ENCODE measurements at places on chromosomes 1 and 21.

DNA sequence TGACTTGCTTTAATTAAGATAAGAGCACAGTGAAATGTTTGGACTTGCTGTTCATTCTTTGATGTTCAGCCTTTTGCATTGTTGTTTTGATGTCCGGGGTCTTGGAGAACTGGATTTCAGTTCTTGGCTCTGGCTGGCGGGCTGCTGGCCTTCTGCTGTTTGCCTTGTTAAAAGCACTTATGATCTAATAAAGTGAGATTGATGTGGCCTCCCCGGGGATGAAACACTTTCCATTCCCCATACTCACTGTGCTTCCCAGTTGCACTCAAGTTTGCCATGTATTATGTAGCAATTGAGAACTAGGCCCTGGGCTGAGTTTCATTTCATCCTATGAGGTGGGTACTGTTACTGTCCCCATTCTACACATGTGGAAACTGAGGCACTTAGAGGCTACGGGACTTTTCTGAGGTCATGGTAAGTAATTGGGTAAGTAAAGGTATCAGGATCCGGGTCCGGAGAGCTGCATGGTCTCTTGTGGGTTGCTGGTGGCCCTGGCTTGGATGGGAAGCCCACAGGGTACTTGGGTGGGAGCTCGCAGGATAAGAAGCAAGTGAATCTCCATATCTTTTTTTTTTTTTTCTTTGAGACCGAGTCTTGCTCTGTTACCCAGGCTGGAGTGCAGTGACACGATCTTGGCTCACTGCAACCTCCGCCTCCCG, 127.7 kb upstream of the ZBTB40 start:
- DNase-seq: no peak

DNA sequence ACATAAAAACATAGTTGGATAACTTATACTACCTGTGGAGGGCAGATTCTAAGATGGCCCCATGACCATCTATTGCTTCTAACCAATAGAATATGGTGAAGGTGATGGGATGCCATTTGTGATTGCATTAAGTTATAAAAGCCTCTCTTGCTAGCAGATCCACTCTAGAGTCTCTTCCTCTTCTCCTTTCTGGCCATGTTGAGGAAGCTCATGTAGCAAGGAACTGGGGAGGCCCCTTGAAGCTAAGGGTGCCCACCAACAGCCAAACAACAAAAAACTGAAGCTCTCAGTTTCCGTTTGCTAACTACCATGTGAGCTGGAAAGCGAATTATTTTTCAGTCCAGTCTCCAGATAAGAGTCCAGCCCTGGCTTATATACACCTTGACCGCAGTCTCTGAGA, 16.0 kb upstream of the AGO1 start:
- no peak for DNase-seq

- no peak for DNase-seq
Observed at GRCh38 chr1:234564035-234565029, 45.6 kb downstream of the IRF2BP2 start.

GRCh38 chr1:185567440-185567839, 166.8 kb upstream of the HMCN1 start:
- DNase-seq: no peak

GRCh38 chr1:173042806-173043205, 7.9 kb downstream of the TNFSF18 start:
- peak; percentile 6 for DNase-seq

- DNase-seq: peak; percentile 93
Observed at GRCh38 chr1:43545695-43546387, 15.2 kb downstream of the PTPRF start.

DNA sequence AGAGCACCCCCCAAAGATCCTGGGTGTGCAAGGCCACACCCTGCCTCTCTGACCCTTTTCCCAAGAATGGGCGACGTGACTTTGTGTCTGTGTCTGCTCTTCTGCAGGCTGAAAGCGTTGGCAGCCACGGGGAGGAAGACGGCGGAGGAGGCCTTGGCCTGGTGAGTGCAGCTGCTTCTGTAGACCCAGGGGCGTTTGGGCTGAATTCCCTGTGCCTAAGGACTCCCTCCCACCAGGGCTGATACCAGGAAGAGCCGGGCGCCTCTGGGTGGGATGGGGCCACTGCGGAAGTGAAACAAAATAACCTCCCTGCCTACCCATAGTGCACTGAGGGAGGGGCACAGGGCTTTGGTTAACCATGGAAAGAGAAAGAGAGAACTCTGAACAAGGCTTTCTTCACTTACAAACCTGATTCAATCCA, 2.5 kb downstream of the UBASH3A start:
- DNase-seq: no peak

GRCh38 chr1:27971674-27972073, 11.9 kb downstream of the XKR8 start:
- no peak for DNase-seq

DNA sequence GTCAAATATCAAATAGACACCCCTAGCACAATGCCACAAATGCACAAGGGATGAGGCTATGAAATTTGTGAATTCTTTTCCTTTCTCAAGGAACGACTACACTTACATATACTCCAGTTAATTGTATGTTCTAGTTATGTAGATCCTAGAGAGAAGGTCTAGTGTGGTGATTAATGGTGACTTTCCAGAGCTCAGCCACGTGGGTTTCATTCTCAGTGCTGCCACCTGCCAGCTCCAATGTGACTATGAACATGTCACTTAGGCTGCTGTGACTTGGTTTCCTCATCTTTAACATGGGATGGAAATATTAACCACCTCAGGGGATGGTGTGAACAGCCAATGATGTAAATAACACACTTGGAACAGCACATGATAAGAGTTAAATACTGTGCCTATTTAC, 138.3 kb downstream of the APP start:
- no peak for DNase-seq

DNA sequence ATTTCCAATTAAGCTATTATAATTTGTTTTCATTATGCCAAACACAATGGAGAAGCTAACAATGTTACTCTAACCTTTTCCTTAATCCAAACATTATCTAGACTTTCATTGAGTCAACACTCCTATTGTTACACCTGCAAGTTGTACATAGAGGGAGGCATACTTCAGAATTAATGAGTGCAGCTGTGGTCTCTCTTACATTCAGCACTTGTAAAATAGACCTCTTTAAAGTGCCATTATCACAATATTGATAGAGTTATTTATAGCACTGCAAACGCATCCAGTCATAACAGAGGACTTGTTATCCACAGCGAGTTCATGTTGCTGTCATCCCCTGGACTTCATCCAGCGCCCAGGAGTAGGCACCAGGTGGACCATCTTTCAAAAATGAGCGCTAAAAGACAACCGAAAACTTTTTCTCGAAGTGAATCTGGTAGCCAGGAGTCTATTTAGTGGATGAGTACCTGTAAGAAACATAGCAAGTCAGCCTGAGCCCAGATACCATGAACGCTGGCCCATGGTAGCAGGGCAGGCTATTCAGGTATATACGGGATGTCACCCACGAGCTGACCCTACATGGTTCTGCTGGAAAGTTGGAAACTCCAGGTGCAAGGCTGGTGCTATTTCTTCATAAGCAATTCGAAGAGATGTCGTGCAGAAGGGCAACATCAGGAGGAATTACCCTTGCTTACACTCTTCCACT, 70.6 kb upstream of the NFIA start:
- no peak for DNase-seq

GRCh38 chr1:36389999-36390398, 4.3 kb upstream of the STK40 start:
- DNase-seq: no peak

DNA sequence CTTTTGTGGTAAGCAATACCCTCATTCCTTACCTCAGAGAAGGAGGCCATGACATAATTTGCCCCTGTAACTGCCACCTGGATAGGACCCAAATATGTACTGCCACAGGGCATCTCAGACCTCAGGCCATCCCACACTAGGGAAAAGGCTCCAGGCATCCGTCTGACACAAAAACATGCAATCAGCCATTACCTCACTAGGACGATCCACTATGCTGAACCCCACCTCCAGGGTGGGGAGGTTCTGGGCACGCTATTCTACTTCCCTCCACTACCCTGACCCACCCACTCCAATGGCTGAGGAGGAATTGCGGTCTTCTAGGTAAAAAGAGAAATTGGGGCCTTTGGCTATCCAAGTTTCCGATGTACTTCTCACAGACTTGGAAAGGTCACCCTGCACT, 53.6 kb downstream of the ERI3 start:
- DNase-seq: no peak

- no peak for DNase-seq
Observed at GRCh38 chr1:161260376-161261260, 2.1 kb downstream of the PCP4L1 start.

DNA sequence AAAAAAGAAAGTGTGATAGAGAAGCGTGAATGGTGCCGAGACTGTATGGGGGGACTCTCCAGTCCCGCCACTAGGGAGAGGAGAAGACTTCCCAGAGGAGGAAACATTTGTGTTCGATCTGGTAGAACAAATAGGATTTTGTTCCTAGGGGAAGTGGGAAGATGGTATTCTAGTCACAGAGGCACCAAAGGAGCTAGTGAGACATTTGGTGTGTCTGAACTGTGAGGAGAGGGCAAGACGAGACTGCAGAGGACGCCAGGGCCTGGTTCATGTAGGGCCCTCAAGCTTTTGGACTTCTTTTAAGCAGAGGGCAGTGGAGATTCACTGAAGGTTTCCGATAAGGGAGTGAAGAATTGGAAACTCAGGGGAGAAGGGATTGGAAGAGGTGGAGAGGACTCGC, 2.9 kb downstream of the BTBD19 start:
- DNase-seq: no peak

GRCh38 chr1:61247881-61248752, 165.8 kb downstream of the NFIA start:
- peak; percentile 23 for DNase-seq

- DNase-seq: no peak
Observed at GRCh38 chr1:116827607-116828105, 73.4 kb downstream of the CD2 start.

- no peak for DNase-seq
Observed at GRCh38 chr1:98903726-98904125, 100.9 kb downstream of the PLPPR5 start.

DNA sequence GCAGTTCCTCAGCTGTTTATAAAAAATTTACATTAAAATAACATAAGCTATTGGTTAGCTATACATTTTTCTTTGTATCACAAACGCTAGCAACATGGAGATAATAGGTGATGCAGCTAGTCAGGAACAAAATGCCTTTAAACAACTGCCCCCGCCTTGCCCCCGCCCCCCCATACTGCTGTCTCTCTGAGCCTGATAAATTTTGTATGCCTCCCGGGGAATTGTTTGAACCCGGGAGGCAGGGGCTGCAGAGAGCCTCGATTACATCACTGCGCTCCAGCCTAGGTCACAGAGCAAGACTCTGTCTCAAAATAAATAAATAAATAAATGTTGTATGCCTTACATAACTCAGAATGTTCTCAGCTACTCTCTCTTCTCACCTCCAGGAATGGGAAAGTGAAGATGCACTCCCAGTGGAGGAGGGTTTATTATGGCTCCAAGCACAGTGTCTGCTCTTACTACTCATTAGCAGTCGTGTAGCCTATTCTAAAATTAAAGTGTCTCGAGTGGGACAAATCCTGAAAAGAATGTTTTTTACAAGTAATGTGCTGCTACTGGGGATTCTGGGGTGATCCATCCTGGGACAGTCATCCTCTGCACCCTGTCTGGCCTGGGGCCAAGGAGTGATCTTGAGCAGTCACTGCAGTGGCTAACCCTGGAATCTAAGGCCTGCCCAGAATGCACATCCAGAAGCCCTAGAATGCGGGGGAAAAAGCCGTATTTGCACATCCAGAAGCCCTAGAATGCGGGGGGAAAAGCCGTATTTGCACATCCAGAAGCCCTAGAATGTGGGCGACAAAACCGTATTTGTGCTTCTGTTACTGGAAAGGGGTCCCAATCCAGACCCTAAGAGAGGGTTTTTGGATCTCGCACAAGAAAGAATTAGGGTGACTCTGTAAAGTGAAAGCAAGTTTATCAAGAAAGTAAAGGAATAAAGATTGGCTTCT, 39.4 kb upstream of the ZNF496 start:
- DNase-seq: no peak

- no peak for DNase-seq
Observed at GRCh38 chr21:45451771-45452182, 46.8 kb downstream of the COL18A1 start.

GRCh38 chr1:43018121-43018520, 59.5 kb upstream of the SLC2A1 start:
- DNase-seq: no peak

DNA sequence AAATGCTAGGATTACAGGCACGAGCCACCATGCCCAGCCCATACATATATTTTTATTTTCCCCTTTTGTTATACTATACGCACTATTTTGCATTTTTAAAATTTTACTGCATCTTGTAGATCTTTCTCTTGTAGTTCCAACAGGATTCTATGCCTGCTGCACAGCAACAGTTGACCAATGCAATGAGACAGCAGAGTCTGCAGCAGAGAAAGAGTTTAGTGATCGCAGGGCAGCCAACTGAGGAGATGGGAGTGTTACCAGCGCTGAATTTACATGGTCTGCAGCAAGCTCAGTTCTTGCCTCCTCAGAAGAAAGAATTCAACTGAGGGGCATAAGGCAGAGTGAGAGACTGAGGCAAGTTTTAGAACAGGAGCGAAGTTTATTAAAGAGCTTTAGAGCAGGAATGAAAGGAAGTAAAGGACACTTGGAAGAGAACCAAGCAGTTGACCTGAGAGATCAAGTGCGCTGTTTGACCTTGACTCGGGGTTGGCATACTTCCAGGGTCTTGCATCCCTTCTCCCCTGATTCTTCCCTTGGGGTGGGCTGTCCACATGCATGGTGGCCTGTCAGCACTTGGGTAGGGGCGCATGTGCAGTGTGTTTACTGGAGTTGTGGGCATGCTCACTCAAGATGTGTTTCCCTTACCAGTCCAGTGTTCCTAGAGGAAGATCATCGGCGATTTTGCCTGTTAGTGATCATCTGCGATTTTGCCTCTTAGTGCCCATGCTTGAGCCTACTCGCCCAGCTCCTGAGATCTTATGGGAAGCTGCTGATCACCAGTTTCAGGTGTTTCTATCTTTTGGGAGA, 4.1 kb upstream of the MTOR start:
- DNase-seq: no peak

DNA sequence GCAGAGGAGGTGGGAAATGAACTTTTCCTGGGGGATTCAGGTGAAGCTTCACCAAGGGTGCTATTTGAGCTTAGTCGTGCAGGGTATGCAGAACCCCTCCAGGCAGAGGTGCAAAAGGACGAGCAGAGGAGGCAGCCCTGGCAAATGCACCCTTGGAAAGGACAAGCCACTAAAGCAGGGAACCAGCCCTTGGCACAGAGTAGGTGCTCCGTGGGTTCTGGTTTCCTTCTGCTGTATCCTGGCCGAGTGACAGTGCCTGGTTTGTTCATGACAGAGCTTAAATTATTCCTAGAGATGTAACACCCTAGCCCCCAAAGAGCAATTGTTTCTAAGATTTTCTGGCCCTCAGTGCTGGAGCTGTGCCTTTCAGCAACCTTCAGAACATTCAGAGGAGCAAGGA, 73.4 kb upstream of the SYT6 start:
- DNase-seq: no peak

GRCh38 chr1:167764458-167765330, 42.9 kb downstream of the MPZL1 start:
- DNase-seq: no peak

DNA sequence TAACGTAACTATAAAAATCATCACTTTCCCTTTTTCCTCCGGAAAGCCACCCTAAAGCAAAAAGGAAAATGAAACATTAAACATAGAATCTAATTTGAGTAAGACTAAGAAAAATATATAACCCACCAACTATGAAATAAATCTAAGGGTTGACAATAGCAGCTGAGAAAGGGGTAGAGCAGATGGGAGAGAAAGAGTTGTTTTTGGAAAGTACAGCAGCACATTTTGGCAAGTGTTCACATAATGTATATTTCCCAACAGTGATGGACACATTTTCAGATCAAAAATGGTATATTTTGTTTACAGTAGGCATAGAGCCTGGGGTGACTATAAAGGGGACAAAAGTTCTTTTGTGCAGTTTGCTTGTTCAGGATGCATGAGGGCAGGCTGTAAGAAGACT, 1287.4 kb upstream of the B3GALT2 start:
- no peak for DNase-seq

Data from NT2/D1 (cell line).